NCI-H1417 (cell line): ENCODE measurements at places on chromosomes 12 and 14.

DNA sequence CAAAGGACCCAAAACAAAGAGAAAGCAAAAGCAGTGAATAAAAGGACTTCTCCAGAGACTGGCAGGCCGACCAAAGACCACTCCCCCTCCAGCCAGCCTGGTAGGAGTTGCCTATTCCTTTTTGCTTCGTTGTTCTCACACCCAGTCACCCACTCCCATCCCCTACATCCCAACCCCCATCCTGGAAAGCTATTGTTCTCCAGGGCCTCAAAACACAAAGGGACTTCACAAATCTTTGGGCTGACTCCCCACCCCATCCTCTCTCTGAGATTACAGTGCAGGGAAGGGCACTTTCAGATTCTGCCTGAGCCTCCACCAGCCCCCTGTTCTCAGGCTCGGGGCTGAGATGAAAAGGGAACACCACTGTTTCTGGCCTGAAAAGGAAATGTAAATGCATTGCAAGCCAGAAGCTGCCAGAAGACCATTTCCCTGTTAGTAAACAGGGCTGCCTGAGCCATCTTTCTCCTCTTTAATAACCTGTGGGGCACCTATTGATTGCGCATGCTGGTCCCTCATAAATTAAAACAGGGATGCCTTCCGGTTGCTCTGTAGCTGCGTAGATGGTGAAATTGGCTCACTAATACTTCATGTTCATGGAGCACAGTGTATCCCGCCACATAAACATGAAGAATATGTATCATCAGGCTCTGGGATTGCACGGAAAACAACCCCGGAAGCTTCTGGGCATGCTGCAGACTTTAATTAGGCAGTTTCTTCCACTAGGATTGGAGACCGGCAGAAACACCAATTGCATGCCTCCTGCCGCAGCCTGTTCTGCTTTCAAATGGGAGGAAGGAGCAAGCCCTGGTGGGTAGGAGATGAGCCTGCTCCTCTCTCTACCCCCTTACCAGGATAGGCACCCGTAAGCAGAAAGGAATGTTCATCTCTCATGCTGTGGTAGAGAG is 130.3 kb upstream of the FUT8 start:
- DNase-seq, result no peak

- DNase-seq, result no peak
These were observed 107.0 kb downstream of the PAPLN start for GRCh38 chr14:73344319-73344718.

- no peak for DNase-seq
These were observed 18.3 kb downstream of the MLH3 start for GRCh38 chr14:75032939-75033338.

- no peak for DNase-seq
These were observed 6.1 kb downstream of the CFAP73 start for GRCh38 chr12:113155646-113156045.

GRCh38 chr12:123258593-123258992 is 13.1 kb downstream of the CDK2AP1 start:
- DNase-seq, result no peak

DNA sequence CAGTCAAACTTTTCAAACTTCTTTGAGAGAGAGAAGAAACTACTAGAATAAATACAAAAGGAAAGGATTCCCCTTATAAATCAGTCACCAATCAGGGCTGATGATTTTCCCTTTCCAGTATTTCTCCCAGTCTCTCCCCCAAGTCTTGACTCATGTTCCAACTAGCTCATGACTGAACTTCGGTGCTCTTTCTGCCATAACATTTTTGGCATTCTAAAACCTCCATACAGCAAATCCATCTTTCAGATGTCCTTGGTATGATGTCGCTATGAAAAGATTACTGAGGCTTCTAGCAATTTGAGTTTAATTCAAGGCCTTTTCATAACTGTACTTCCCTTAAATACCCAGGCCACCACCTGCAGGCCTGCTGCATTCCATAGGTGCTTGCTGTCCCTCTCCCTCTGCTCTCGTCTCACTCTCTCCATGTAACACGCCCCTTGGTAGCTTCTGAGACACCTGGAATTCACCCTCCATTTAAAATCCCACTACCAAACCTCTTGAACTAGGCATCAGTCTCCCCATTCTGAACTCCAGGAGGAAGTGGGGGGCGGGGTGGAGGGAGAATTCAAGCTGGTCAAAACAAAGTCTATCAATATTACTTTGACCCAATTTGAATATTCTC is 2.4 kb downstream of the PRKD1 start:
- DNase-seq, result no peak

GRCh38 chr14:90495357-90496276 is 98.8 kb downstream of the CALM1 start:
- no peak for DNase-seq

- DNase-seq, result no peak
These were observed 15.9 kb upstream of the PAWR start for GRCh38 chr12:79706676-79707075.

- no peak for DNase-seq
These were observed 49.2 kb upstream of the CHPT1 start for GRCh38 chr12:101648195-101648594.

GRCh38 chr14:80464531-80465149 is 253.3 kb upstream of the DIO2 start:
- no peak for DNase-seq

DNA sequence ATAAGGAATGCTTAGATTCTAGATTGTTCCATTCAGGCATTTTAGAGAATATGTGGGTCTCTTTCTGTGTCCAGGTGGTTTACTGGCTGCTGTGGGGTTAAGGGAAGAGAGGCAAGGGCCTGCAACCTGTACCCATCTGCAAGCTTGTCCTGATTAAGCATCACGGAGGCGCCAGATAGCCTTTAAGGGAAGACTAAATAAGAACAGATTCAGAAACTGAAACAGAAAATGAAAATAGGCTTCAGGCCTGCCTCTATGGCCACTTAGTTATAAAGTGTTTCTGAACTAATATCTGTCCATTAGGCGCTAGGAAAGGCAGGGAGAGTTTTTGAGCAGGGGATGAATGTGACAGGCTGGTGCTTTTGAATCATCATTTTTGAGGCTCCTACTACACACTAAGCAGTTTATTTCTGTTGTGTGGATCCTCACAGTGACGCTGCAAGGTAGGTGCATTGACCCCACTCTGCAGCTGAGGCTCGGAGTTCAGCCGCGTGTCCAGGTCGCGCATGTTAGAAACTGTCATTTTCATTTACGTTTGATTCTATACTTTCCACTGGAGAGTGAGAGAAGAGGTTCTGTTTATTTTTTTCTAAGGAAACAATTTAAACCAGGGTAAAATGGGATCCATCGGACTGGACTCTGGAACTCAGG is 47.4 kb downstream of the SLC6A12 start:
- DNase-seq, result no peak

DNA sequence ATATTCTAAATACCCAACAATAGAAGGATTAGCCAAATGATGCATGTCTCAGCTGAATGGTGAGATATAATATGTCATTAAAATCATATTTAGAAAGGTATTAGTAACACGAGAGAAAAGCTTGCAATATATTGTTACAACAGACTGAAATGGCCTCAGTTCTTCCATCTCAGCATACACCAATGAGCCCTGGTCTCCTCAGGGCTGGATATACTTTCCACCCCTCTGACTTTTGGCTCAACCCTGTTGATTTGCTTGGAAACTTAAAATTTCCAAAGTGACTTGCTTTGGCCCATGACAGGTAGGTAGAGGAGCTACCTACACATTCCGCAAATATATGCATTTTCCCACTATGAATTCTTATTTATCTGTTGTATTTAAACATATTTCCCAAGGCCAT is 908.1 kb upstream of the TMEM132C start:
- DNase-seq, result no peak

DNA sequence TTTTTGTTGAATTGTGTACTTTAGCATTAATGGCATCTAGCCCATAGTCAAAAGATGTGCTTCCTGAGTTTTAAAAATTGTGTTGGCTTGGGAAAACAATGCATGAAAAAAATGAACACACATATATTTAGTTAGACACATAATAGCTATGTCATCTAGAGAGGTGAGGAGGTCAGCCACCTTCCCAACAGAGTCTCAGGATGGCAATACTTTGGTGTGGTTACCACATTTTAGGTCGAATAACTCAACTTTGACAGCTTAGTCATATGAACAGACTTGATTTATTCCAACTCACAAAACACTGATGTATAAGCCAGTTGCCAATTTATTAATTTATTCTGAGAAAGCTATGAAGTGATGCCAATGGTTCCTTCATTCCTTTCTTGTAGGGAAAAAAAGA is 114.0 kb downstream of the ETNK1 start:
- DNase-seq, result no peak

- no peak for DNase-seq
These were observed 64.5 kb upstream of the SSTR1 start for GRCh38 chr14:38143170-38143569.

DNA sequence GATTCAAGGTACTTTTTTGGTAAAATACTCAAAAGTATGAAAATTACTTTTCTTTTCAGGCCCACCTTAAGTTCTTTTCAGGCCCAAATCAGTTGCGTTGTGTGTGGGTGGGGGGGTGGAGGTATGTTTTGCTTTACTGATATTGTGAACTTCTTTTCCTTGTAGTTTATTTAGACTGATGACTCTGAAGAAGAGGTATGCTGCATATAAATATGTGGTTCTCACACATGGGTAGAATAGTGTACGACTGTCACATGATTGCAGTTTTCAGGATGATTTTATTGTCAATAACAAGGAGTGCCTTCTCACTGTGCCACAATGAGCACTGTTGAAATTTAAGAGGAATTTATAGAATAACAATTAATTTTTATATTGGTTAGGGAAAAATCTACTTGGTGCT is 166.6 kb upstream of the ATP2B1 start:
- no peak for DNase-seq

GRCh38 chr14:104093366-104094055 is 8.0 kb downstream of the ASPG start:
- DNase-seq, result no peak

- DNase-seq, result no peak
These were observed 7.1 kb downstream of the ASB2 start for GRCh38 chr14:93969082-93969828.

GRCh38 chr12:1108276-1108675 is 117.3 kb downstream of the ERC1 start:
- no peak for DNase-seq

- DNase-seq, result peak; percentile 7
These were observed 110.1 kb upstream of the LRIG3 start for GRCh38 chr12:59030415-59030814.

DNA sequence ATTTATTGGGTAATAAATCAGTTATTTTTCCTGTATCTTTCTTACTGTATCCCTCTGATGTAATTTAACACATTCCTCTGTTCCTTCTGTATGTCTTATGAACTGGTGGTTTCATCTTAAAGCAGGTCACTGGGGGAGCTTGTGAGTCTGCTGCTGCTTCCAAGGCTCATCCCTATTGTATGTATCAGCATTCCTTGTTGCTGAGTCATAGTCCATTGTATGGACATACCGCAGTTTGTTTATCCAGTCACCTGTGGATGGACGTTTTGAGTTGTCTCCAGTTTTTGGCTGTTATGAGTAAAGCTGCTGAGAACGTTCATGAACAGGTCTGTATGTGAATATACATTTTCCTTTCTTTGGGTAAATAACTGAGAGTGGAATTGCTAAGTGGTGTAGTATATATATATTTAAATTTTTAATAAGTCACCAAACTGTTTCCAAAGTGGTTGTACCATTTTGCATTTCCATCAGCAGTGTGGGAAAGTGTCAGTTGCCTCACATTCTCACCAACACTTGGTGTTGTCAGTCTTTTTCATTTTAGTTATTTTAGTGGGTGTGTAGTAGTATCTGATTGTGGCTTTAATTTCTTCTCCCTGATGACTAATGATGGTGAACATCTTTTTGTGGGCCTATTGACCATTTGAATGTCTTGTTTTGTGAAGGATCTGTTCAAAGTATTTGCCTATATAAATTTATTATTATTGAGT is 82.7 kb downstream of the BEGAIN start:
- DNase-seq, result no peak

- no peak for DNase-seq
These were observed 91.5 kb upstream of the IGF1 start for GRCh38 chr12:102571889-102572288.

DNA sequence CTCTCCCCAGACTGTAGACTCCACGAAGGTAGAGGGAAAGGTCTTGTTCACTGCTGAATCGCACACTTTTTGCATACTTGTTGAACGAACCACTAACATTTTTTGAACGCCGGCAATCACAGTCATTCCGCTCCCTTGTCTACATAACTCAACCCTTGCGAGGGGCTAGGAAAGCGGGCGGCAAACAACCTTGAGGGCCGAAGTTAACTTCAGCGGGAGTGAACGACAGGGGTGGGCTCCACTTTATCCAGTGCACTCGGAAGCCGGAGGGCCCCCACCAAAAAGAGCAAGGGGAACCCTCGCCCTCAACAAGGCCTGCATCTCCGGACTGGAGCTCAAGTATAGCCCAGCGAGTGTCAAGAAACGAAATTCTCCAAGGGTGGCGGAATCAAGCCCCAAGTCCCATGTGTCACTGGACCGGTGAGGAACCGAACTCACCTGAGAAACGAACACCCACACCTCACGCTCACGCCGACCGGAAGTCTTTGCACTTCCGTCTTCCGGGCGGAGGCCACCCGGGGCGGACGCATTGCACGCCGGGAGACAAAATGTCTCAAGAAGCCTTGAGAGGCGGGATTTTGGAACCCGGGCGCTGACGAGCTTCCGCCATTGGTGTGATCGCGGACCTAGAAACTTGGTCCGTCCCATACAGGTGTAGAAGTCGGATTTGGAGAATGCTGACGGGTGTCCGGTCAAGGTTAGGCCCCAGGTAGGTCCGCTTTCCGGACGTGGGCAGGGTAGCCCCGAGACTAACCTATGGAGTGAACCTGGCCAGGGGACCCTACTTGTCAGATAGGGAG is at the start of gene LLPH:
Gene LLPH, minus strand, starts transcription at position 484 of the 800 bp plus-strand sequence. CDS start 1,644 bp downstream, outside the sequence.
- DNase-seq, result peak; percentile 96

GRCh38 chr12:67068204-67068731 is 200.9 kb upstream of the CAND1 start:
- peak; percentile 67 for DNase-seq
